Psoas muscle (tissue), 8 donors: ENCODE measurements at places on chromosomes 3 and 15. TPM values are rescaled to one million over a fixed set of nuclear protein-coding genes. Genes with fewer than 3 reads are reported as not detected.

DNA sequence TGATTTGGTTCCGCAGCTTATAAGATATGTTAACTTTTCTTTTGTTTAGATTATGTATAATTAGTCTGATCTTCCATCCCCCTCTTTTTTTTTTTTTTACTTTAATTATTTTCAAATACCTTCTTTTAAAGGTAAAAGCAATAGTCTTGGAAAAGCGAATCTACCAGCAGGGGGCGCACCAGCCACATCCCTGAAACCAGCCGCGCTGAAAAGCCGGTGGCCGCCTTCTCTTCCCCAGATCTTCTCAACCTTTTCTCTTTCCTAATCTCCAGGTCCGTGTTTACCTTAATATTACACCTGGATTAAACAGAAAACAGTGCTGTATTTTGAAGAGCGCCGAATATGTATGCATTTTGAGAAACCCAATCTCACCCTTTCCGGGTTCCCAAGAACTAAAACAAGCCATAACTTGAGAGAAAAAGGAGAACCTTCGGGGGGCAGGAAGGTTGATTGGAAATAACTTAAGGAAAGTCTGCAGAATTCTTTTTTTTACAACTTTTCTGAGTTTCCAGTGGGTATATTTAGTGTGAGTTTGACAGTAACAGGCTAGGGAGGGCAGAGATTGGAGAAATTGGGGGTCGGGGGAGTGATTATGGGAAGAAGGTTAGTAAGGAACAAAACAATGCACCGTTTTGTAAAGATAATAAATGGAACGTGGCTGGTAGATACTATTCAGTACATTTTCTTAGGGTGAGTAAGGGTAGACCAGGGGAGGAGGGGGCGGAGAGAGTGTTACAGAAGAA is 2.0 kb upstream of the SOX2 start:
- DNase-seq: peak; percentile 57
- peaks cover 99% of the 10 kb centered on the region for H3K27me3 ChIP-seq
- H3K27ac ChIP-seq: no peak overlapping the region

DNA sequence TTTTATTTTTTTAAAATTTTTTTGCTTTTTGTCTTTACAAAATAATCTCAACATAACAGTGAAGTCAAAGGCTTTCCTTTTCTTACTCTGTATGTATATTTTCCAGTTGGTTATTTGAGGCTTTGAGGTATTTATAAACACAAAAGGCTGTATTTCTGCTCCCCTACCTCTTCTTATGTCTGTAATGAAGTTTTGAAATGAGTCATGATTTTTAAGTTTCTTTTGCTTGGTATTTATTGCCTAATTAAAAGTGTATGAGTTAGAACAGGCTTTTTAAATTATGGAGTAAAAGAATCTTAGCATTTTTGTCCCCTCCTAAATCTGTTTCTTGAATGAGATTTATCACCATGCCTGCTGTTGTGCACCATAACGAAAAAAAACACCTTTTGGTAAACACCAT is 66.0 kb downstream of the DCUN1D1 start:
- no peaks in the 10 kb centered on the region for H3K27me3 ChIP-seq
- DNase-seq: no peak
- H3K27ac ChIP-seq: no peak overlapping the region
- no peaks in the 10 kb centered on the region for H3K36me3 ChIP-seq
- peaks cover 16% of the 10 kb centered on the region for H3K4me1 ChIP-seq

GRCh38 chr15:26621816-26622215 is 151.1 kb downstream of the GABRB3 start:
- H3K4me1 ChIP-seq: no peaks in the 10 kb centered on the region
- no peak for DNase-seq
- no peaks in the 10 kb centered on the region for H3K36me3 ChIP-seq
- no peaks in the 10 kb centered on the region for H3K27me3 ChIP-seq
- H3K27ac ChIP-seq: no peak overlapping the region
- no peak overlapping the region for H3K4me3 ChIP-seq

GRCh38 chr3:129555616-129556357 is 12.8 kb downstream of the H1-8 start:
- H3K4me3 ChIP-seq: no peak overlapping the region
- H3K27ac ChIP-seq: no peak overlapping the region
- peaks cover 26% of the 10 kb centered on the region for H3K4me1 ChIP-seq
- DNase-seq: peak; percentile 19
- H3K27me3 ChIP-seq: no peaks in the 10 kb centered on the region

GRCh38 chr3:155960060-155960459 is 89.6 kb downstream of the GMPS start:
- no peaks in the 10 kb centered on the region for H3K4me1 ChIP-seq
- no peaks in the 10 kb centered on the region for H3K27me3 ChIP-seq
- H3K4me3 ChIP-seq: no peak overlapping the region
- no peak overlapping the region for H3K27ac ChIP-seq
- no peaks in the 10 kb centered on the region for H3K36me3 ChIP-seq
- no peak for DNase-seq

DNA sequence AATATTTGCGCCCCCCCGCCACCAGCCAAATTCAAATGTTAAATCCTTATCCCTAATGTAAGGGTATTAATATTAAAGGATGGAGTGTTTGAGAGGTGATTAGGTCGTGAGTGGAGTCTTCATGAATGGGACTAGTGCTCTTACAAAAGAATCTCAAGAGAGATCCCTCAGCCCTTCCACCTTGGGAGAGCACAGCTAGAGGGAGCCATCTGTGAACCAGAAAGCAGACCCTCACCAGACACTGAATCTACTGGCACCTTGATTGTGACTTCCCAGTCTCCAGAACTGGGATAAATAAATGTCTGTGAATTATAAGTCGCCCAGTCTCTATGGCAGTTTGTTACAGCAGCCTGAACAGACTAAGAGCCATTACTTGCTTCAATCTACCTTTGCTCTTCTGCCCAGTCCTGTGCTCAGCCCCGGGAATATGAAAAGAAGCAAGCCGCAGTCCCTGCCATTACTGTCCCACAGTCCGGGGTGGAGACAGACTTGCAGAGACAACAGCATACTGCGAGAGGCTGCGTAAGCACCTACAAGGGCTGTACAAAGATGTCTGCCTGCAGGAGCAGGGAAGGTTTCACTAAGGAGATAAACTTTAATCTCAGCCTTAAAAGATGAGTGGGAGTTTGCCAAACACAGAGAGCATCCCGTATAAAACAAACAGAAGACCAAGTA is 110.7 kb upstream of the TMCO5A start:
- H3K27me3 ChIP-seq: no peaks in the 10 kb centered on the region
- H3K36me3 ChIP-seq: no peaks in the 10 kb centered on the region
- no peak for DNase-seq
- H3K27ac ChIP-seq: no peak overlapping the region

GRCh38 chr15:94235646-94236045 is 4.3 kb downstream of the MCTP2 start:
- H3K4me1 ChIP-seq: no peaks in the 10 kb centered on the region
- H3K36me3 ChIP-seq: no peaks in the 10 kb centered on the region
- H3K27ac ChIP-seq: no peak overlapping the region
- no peak overlapping the region for H3K4me3 ChIP-seq

DNA sequence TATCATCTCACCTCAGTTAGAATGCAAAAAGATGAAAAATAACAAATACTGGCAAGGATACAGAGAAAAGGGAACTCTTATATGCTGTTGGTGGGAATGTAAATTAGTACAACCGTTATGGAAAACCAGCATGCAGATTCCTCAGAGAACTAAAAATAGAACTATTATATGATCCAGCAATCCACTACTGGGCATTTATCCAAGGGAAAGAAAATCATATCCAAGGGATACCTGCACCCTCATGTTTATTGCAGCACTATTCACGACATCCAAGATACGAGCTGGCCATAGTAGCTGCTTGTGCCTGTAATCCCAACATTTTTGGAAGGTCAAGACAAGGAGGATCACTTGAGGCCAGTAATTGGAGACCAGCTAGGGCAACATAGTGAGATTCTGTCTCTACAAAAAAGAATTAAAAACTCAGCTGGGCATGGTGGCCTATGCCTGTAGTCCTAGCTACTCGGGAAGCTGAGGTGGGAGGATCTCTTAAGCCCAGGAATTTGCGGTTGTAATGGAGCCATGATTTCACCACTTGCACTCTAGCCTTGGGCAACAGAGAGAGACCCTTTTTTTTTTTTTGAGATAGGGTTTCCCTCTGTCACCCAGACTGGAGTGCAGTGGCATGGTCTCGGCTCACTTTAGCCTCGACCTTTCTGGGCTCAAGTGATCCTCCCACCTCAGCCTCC is 26.6 kb downstream of the USP50 start:
- no peak overlapping the region for H3K27ac ChIP-seq
- no peak overlapping the region for H3K4me3 ChIP-seq
- DNase-seq: no peak

GRCh38 chr3:95277613-95278012 is 1214.8 kb downstream of the NSUN3 start:
- H3K4me3 ChIP-seq: no peak overlapping the region
- no peak for DNase-seq
- no peaks in the 10 kb centered on the region for H3K27me3 ChIP-seq
- no peaks in the 10 kb centered on the region for H3K4me1 ChIP-seq

GRCh38 chr3:167450675-167451074 is 23.2 kb downstream of the SERPINI2 start:
- no peak overlapping the region for H3K4me3 ChIP-seq
- H3K27me3 ChIP-seq: no peaks in the 10 kb centered on the region
- no peaks in the 10 kb centered on the region for H3K36me3 ChIP-seq
- no peak overlapping the region for H3K27ac ChIP-seq

DNA sequence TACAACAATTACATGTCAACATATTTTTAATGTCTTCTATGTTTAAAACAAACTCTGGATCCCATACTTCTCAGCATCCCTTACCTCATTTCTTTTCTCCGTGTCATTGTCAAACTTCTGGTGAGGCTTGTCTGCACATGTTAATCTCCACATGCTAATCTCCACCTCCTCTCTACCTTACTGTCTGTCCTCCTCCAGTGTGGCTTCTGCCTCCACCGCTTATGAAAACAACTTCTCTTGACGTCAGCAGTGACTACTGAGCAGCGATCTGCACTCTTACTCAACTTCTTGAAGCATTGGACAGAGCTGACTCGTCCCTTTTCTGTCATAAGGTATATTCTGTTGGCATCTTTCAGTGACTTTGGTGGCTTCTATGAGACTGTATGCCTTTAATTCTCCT is 338.2 kb upstream of the THRB start:
- H3K27me3 ChIP-seq: no peaks in the 10 kb centered on the region
- no peak for DNase-seq
- no peaks in the 10 kb centered on the region for H3K4me1 ChIP-seq
- no peak overlapping the region for H3K4me3 ChIP-seq

GRCh38 chr3:42651248-42652091 is 2.0 kb upstream of the ZBTB47 start:
- no peaks in the 10 kb centered on the region for H3K27me3 ChIP-seq
- peak overlapping the region; percentile 98 for H3K27ac ChIP-seq
- H3K36me3 ChIP-seq: peaks cover 26% of the 10 kb centered on the region
- DNase-seq: no peak
- H3K4me1 ChIP-seq: peaks cover 33% of the 10 kb centered on the region

- DNase-seq: no peak
- H3K4me3 ChIP-seq: no peak overlapping the region
- no peaks in the 10 kb centered on the region for H3K27me3 ChIP-seq
Observed at GRCh38 chr3:50405249-50405648, 45.9 kb upstream of the TMEM115 start.

DNA sequence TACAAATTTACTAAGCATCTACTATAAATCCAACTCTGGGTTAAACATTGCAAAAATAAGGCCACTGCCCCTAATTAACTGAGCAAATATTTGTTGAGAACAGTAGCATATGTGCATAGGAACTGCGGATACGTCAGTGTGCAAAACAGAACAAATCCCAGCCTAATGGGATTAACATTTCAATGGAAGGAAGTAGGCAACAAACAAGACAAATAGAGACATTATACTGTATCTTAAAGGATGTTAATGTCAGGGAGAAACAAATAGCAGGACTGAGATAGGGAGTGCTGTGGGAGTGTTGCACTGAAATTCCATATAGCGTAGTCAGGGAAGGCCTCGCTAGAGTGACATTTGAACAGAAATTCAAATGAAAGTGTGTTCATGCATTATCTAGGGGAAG is 89.7 kb upstream of the KCNAB1 start:
- H3K4me3 ChIP-seq: no peak overlapping the region
- no peaks in the 10 kb centered on the region for H3K27me3 ChIP-seq
- no peaks in the 10 kb centered on the region for H3K36me3 ChIP-seq
- H3K4me1 ChIP-seq: no peaks in the 10 kb centered on the region
- no peak for DNase-seq

DNA sequence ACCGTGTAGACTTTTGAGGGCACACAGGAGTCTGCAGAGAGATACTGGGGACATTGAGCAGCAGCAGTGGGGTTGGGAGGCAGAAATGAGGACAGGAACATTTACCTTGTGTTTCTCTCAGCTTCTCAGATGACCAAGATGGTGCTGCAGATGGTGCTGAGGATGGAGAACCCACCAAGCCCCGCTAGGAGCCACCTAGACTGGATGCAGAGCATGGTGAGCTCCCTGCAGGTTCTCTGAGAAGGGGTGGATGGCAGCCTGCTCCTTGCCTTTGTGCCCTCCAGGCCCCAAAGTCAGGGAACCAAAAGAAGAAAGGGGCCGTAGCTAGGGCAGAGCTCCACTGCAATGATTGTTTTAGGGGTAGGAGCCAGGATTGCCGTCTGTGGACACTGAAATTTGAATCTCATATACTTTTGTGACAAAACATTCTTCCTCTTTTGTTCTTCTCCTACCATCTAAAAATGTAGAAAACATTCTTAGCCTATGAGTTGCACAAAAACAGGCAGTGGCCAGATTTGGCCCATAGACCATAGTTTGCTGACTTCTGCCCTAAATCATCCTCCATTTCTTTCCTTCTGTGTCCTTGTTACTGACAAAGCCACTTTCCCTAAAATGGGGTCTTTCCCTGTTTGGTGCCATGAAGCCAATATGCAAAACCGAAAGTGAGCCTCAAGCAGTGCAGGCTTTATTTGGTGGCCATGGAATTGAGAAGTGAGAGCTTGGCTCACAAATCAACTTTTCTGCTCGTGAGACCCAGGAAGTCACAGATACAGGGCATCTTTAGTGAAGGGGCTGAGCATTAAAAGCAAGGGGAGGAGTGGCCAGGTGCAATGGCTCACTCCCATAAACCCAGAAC is 11.9 kb upstream of the MUC20 start:
- H3K27ac ChIP-seq: no peak overlapping the region
- DNase-seq: no peak

- no peak for DNase-seq
- no peak overlapping the region for H3K27ac ChIP-seq
- peaks cover 3% of the 10 kb centered on the region for H3K27me3 ChIP-seq
Observed at GRCh38 chr15:92323525-92323924, 70.2 kb upstream of the ST8SIA2 start.

GRCh38 chr3:123371859-123372685 is 76.8 kb downstream of the ADCY5 start:
- no peaks in the 10 kb centered on the region for H3K27me3 ChIP-seq
- no peaks in the 10 kb centered on the region for H3K36me3 ChIP-seq
- no peak overlapping the region for H3K4me3 ChIP-seq
- no peaks in the 10 kb centered on the region for H3K4me1 ChIP-seq

- no peaks in the 10 kb centered on the region for H3K36me3 ChIP-seq
- no peaks in the 10 kb centered on the region for H3K27me3 ChIP-seq
- no peaks in the 10 kb centered on the region for H3K4me1 ChIP-seq
- no peak overlapping the region for H3K27ac ChIP-seq
- H3K4me3 ChIP-seq: no peak overlapping the region
- no peak for DNase-seq
Observed at GRCh38 chr3:45332493-45332892, 55.9 kb upstream of the LARS2 start.

The SHC4 gene
- total RNA-seq: not detected

The CHRNB4 gene
- not detected for total RNA-seq

The SGO1 gene
- not detected for total RNA-seq

The TRIM42 gene
- total RNA-seq: not detected

The XCR1 gene
- total RNA-seq: 0.06 TPM

The H1-8 gene
- not detected for total RNA-seq

The ROBO1 gene
- total RNA-seq: 14.0 TPM

The CEP19 gene
- 0.59 TPM for total RNA-seq

The CHRNA5 gene
- total RNA-seq: 4.4 TPM

The MCTP2 gene
- 0.34 TPM for total RNA-seq
